ENCODE measurements at places on chromosomes 1 and 21.

DNA sequence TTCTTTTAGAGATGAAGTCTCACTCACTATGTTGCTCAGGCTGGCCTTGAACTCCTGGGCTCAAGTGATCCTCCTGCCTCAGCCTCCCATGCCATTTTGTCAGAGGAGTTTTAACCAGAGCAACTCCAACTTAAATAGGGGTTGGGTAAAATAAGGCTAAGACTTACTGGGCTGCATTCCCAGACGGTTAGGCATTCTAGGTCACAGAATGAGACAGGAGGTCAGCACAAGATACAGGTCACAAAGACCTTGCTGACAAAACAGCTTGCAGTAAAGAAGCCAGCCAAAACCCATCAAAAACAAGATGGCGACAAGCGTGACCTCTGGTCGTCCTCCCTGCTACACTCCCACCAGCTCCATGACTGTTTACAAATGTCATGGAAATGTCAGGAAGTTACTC lies 5.7 kb upstream of the DNAH14 start:
- no peak for DNase-seq

- DNase-seq, result no peak
Observed at GRCh38 chr1:184370850-184371249, 16.0 kb upstream of the C1orf21 start.

- DNase-seq, result no peak
Observed at GRCh38 chr1:219152751-219153150, 20.9 kb upstream of the LYPLAL1 start.

GRCh38 chr1:85316321-85316720 lies 39.9 kb upstream of the BCL10 start:
- DNase-seq, result no peak

DNA sequence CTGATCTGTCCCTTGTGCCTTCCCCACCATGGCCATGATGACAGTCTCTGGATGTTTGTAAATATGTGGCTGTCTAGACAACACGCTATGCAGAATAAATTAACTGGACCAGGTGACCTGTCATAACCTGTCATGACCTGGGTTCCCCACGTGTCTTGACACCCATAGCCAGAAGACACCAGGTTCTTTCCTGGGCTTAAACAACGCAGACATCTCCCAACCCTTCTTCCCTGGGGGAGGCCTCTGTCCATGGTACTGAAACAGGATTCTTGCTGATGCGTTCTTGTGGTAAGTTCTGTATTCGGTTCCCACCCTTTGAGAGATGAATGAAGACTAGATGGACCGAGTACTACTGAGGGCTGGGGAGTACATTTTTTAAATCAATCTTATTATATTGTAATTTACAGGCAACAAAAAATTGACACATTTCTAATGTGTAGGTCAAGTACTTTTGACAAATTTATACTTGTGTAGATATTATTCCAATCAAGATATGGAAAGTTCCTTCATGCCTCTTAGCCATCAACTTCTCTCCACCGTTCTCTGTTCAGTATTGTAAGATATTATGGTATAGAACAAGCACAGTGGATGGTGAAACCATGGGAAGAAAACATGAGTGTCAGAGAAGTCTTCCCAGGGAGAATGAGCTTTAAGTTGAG lies 738.8 kb downstream of the PTPRU start:
- no peak for DNase-seq

GRCh38 chr1:206739411-206740076 lies 31.0 kb upstream of the IL19 start:
- DNase-seq, result no peak

DNA sequence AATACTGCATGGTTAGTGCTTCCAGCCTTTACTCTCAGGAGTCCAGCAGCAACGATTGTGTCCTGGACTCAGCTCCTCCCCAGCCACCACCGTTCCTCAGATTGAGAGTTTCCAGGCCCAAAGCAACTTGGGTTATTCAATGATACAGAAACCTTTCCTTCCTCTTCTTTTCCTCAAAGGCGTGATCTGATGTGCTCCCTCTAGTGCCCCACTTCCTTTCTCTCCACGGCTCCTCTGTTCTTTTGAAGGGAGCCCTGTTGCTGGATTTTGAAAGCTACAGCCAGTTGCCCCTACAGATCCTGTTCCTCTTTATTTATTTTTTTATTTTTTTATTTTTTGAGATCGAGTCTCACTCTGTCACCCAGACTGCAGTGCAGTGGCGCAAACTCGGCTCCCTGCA lies 14.1 kb downstream of the CRP start:
- no peak for DNase-seq

DNA sequence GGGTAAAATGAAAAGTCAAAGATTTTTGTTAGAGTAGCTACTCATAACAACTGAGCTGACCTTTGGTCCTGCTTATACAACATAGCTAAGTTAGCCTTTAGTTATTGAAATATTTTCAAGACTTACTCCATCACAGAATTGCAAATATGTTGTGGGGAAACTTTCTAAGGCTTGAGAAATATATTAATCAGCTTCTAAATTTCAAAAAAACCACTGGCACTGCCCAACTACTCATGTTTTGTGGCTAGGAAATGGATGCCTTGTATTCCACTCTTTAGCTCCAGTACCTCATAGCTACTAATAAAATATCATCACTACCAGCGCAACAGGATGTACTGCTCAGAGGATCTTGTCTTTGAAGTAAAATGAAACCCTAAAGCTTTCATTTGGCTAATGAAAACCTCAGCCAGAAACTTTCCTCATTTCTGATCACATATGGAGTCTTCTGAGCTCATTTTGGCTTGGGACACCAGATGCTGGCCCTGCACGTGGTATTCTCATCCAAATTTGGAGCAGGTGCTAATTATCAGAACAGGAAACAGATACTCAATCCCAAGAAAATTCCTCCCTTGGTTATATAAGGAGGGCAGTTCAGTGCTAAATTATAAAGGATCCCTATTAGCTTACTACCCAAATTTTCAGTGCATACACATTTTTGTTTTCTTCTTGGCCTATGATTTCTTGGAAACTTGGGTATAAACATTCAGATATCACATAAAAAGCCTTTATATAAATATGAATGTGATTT lies 690.7 kb downstream of the ADGRL2 start:
- DNase-seq, result no peak

- DNase-seq, result no peak
Observed at GRCh38 chr1:29469457-29469856, 233.1 kb downstream of the PTPRU start.

GRCh38 chr1:51214615-51215131 lies 21.4 kb upstream of the RNF11 start:
- DNase-seq, result no peak

- DNase-seq, result no peak
Observed at GRCh38 chr1:240111558-240111957, 19.9 kb downstream of the FMN2 start.

DNA sequence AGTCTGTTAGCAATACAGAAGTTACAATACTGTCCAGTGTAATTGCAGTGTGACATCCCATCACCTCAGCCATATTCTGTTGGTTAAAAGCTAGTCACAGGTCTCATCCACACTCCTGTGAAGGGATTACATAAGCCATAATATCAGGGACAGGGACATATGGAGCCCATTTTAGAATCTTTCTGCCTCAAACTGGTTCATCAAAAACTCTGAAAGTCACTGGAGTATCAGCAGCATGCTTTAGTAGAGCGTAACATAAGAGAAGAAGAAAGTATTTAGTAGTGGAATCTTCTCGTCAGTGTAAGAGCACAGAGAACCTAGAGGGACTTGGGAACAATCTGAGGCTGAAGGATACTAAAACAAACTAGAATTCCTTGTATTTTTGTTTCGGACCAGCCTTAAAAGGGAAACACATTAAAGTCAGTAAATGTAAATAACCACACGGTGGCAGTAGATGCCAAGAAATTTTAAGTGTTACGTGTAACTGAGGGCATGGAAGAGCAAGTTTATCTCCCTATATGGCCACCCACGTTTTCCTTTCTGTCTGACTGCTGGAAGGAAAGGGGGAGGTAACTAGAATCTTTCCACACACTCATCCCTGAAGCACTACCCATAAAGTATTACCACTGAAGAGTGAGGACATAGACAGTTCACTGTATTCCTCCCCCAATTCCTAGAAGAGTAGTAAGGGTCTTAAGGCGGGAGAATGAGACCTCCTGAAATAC lies 41.6 kb upstream of the AGL start:
- DNase-seq, result no peak

DNA sequence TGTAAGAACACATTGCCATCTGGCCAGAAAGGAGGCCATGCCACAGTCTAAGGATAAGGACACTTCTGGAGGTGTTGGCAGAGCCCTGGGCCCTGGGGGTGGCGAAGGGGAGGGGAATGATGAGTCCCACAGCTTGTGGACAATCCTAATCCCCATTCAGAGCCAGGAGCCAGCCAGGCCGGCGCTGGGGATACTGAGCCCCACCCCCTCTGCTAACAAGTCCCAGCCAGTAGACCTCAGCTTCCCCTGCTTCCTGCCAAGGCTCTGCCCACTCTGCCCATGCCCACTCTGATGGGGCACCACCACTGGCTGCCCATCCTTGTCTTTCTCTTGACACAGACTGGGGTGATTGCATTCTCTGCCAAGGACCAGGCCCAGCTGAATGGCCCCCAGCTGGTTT lies 71.9 kb downstream of the NAV1 start:
- no peak for DNase-seq

GRCh38 chr1:147853391-147853790 lies 49.2 kb upstream of the GJA8 start:
- no peak for DNase-seq

GRCh38 chr1:31122741-31123140 lies 57.2 kb upstream of the PUM1 start:
- no peak for DNase-seq

- no peak for DNase-seq
Observed at GRCh38 chr1:192401825-192402224, 85.0 kb downstream of the RGS21 start.

DNA sequence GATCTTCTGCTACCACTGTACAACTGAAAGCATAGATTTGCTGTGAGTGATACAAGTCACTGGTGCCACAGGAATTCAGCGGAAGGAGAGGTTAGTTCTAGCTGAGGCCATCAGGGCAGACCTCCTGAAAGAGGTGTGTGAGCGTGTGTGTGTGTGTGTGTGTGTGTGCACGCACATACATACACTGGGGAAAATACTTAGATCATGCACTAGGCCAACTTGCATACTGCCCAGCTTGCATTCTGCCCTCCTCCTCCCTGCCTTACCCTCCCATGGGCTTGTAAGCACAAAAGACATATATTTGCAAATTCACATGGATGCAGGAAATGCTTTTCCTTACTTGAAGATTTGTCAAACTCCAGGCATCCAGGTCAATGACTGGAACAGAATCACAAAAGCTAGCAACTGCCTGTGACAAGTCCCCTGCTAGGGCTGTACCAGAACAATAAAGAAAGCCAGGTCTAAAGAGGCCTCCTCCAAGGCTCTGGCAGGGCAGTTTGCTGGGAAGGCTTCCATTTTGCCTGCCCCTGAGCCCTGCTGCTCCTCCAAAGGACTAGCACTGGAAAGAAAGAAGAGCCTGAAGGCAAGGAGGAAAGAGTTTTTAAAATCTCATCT lies 23.2 kb downstream of the PLEKHA6 start:
- no peak for DNase-seq

DNA sequence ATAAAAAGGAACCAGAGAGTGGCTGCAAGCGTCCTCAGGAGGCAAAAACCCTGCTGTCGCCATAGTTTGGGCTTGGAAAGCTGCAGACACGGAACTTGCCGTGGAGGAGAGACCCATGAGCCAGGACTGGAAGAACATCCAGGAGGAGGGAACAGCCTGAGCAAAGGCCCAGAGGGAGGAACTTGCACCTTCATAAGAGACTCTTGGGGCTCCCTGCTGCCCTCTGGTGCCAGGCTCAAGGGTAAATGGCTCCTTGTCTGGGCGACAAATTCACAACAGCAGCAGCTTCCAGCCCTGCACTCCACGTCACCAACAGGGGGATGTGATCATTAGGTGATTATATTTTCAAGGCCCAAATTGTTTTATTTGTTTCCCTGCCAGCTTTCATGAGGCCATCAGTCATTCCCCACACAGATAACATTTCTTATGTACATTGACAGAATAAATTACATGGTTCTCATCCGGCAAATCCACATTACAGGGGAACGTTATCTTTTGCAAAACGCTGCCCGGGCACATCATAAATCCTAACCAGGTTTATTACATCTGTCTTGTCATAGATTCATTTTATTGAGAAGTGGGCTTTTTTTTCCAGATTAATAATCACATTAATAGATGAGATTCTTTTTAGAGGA lies 143.0 kb upstream of the GRIK3 start:
- peak; percentile 5 for DNase-seq

GRCh38 chr1:182688436-182689205 lies 4.2 kb upstream of the RGS8 start:
- no peak for DNase-seq

GRCh38 chr1:116748272-116748671 lies 6.0 kb upstream of the CD2 start:
- DNase-seq, result no peak

DNA sequence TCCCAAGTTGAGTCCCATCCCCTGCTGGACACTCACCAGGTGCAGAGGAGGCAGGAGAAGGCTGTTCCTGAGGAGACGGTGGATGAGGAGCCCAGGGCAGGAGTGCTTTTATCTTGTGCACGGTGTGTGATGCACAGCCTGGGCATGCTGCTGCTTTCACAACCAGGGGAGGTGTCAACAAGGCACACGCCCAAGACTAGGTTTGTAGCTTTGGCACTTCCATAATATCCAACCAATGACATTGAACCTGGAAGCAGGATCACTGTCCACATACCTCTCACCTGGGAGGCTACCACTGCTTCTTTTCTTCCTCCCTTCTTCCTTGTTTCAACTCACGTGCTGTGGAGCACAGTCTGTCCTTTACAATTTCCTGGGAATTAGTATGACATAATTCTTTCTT lies at the start of gene LCE3D:
Gene LCE3D, minus strand, starts transcription at position 84 of the 400 bp plus-strand sequence. CDS start 580 bp downstream, outside the sequence.
- DNase-seq, result no peak

DNA sequence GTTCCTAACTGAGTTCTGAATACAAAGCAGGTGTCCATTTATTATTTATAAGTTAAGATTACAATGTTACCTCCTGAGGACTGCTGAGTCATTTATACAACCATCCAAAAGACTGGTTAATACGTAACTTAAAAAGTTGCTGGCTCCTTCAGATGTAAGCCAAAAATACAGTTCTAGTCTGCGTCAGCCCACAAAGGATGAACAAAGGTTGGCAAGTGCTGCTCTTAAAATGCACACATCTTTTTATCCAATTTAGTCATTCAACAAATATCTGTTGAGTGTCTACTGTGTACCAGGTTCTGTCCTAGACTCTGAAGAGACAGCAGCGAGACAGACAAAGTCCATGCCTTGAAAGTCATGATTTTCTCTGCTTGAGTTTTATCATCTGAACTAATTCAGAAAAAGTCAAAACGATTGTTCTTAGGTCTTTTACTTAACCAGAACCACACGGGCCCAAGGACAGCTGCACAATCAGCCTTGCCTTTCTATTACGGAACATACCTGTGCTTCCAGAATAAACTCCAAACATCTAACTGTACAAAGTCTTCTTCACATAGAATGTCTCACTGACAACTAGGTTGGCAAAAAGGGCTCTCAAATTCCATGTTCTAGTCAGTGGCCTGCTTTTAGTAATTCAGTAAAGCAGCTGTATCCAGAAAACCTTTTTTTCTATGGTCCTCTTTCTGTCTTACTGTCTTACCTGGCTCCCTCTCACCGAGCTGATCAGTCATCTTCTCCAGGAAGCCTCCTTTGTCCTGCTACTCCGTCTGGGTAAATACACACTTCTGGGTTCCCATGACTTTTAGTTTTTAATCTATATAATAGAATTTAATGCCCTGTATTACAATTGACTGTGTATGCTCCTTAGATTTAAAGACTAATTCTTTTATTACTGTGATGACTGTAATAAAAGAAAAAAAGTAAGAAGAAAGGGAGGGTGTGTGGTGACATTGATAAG lies 15.5 kb upstream of the CNN3 start:
- no peak for DNase-seq

- no peak for DNase-seq
Observed at GRCh38 chr1:110283677-110284076, 55.5 kb upstream of the RBM15 start.
